ENCODE measurements at places on chromosomes 11 and 22. TPM values are rescaled to one million over a fixed set of nuclear protein-coding genes. Genes with fewer than 3 reads are reported as not detected.

SULT4A1 gene
- 0.47 TPM for total RNA-seq

ACTN3 gene
- total RNA-seq: 0.32 TPM

GDPD4 gene
- total RNA-seq: not detected

RNF141 gene
- total RNA-seq: 41.5 TPM

P2RX3 gene
- not detected for total RNA-seq

KCTD14 gene
- 0.32 TPM for total RNA-seq

LRRN4CL gene
- 36.9 TPM for total RNA-seq

Data from bronchial smooth muscle cell (primary cell).